ENCODE measurements at places on chromosomes 7 and 10.
A peak's percentile ranks its signal among the peaks of the same experiment; 100 is the strongest.

DNA sequence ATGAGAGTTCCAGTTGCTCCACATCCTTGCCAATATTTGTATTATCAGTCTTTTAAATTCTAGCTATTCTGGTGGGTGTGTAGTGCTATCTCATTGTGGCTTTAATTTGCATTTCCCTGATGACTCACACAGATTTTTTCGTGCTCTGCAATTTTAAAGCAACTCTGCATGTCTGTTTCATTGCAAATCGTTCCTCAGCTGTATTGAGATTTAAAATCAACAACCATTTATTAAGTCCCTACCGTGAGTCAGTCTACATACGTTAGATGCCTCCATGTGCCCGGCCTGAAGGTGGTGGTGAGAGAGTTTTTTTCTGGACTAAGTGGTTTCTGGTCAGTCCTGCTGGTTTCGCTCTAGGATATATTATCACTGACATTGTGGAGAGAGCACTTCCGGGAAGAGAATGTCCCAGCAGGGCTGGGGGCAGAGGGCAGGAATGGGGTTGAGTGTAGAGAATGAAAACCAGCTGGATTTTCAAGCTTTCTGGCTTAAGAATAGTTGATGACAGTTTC lies 8.4 kb upstream of the HYCC1 start:
- DNase-seq = no peak

- no peak for DNase-seq
These were observed 11.5 kb upstream of the YAE1 start for GRCh38 chr7:39554583-39555165.

GRCh38 chr7:105828141-105828540 lies 48.3 kb downstream of the ATXN7L1 start:
- no peak for DNase-seq

- DNase-seq = no peak
These were observed 3.7 kb downstream of the VPS37D start for GRCh38 chr7:73671322-73671661.

- DNase-seq = peak; percentile 60
These were observed at the start of gene PTPRN2 for GRCh38 chr7:158587162-158588084. Gene PTPRN2, minus strand, starts transcription at chr7:158587823.

- DNase-seq = no peak
These were observed 907 bp upstream of the VPS50 start for GRCh38 chr7:93231259-93231658.

GRCh38 chr7:142867398-142868187 lies 12.7 kb downstream of the EPHB6 start:
- DNase-seq = no peak

DNA sequence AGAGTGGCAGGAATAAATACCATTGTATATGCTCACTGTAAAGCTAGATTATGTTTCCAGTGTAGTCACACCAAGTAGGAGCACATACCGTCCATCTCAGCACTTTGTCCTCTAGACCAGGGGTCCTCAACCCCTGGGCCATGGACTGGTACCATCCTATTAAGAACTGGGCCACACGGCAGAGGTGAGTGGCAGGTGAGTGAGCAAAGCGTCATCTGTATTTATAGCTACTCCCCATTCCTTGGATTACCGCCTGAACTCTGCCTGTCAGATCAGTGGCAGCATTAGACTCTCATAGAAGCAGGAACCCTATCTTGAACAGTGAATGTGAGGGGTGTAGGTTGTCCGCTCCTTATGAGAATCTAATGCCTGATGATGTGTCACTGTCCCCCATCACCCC lies 735.3 kb downstream of the MAGI2 start:
- DNase-seq = no peak

DNA sequence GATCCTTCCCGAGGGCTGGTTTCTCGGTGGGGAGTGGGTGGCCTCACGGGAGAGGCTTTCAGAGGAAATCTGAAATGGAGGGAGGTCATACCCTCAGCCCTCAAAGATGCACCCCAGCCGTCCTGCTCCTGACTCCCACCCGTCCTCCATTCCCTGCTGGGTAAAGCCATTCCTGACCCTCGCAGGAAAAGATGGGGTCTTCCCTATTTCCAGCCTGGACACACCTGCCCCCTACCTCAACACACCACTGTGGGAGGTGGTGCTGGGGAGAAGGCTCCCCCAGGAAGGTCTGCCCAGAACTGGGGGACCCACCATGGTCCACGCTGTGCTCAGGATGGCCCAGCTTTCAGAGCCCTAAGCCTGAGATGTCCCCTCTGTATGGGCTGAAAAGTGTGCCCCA lies 86.9 kb downstream of the CHST15 start:
- no peak for DNase-seq

GRCh38 chr7:140653319-140654108 lies 12.9 kb upstream of the DENND2A start:
- peak; percentile 45 for DNase-seq

DNA sequence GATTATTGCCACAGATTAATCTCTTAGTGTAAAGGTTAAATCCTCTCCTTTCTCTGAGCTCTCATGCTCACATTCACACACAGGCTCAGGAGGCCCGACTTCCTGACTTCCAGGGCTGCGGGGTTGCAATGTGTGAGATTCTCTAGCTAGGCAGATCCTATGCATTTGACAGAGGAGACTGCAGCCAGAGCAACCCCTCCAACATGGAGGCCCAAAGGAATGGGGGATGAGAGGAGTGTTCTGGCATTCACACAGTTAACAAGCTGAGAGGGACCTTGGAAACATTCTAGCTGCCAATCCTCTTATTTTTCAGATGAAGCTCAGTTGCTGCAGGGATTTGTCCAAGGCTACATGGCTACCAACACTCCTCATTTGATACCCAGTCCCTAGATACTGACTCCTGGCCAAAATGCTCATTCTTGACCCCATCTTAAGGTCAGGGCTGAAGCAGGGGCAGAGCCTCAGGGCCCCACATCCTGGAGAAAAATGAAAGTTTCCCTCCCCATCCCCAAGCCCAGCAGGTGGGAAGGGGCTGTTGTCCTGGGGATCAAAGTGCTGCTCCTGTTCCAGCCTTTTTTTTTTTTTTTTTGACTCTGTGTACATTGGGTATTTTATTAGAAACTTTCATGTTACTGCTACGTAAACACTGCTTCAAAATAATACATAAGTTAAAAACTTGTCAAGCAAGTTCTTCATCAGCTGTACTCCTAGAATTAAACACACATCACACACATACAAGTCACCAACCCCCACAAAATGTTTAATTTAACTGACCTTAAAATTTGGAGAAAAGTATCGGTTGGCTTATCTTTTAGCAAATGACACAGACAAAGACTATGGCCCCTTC lies 325.6 kb downstream of the PLXNA4 start:
- no peak for DNase-seq

DNA sequence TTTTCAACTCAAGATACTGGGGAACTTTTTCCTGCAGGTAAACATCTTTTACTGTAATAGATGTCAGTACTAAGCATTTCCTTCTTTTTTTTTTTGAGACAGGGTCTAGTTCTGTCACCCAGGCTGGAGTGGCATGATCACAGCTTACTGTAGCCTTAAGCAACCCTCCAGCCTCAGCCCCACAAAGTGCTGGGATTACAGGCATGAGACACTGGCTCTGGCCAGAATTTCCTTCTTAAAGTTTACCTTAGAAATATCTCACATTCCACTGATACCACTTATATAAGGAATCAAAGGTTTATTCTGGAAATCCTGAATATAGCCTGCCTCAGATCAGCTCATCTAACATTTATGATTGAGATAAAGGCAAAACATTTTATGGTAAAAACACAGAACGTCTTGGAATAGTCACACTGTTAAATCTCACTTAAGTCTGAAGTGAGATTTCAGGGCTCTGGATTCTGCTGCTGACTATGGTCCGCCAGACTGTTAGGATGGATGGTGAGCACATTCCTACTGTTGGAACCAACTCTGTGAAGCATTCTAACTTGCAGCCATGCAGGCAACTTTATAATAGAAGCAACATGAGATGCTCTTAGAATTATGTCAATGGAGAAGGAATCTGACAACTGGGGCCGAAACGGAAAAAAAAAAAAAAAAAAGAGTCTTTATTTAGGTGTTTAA lies 151.9 kb downstream of the ZMYND11 start:
- DNase-seq = no peak

DNA sequence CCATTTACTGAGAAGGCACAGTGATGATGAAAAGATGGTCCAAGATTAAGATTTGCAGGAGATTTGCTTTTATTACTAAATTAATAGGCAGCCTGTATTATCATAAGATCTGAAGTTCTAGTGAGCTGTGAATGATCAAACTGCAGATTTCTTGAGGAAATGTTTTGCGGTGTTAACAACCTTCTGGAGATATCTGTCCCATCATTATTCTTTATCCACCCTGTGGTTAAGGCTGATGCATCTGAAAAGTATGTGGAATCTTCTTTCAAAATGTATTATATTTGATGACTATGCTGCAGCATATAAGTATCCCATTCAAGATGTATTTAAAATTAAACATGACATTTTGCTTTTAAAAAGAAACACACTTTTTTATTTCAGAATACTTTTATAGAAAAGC lies 150.3 kb downstream of the POLR1F start:
- no peak for DNase-seq

DNA sequence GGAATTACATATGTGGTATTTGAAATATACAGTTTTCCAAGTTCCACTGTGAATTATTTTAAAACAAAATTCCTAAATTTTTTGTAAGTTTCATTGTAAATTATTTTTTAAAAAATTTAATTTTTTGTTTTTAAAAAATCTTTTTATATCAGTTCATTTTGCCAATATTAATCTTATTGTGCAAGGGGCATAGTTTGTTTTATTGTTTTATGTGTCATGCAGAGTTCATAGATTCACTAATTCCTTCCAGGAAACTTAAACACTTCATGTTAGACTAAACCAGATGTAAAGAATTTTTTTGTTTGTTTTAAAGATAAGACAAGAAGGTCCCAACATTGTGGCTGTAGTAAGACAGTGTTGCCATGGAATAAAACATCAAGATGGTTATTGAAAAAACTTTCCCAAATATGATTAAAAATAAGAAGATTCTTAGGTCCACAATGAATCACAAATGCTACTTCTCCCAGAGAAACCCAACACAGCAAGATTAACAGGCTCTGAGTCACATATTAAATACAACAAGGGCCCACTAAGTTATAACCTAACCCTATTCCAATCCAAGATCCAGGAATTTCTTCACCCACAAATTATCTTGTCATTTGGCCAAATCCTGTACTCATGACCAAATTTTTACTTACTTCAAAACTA lies 464.7 kb upstream of the IGFBP3 start:
- no peak for DNase-seq

GRCh38 chr10:87691506-87692070 lies 31.9 kb downstream of the PAPSS2 start:
- DNase-seq = no peak

DNA sequence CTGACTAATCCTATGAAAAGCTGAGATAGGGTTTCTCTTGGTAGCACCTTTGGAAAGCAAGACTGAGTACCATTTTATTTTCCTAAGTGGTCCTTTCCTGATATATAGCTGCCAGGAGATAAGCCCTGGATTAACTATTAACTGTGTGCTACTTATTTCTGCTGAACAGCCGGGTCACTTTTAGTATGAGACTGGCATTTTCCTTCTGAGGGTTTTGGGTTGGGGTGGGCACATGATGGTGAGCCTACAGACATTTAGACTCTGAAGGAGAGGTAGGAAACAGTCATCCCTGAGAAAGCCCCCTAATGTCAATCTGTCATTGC lies 29.8 kb upstream of the BMPR1A start:
- no peak for DNase-seq

GRCh38 chr7:96397936-96398598 lies 76.2 kb upstream of the SLC25A13 start:
- no peak for DNase-seq
